Activated CD4-positive, alpha-beta T cell treated with anti-CD3 and anti-CD28 coated beads for 48 hours (primary cell): ENCODE measurements at places on chromosomes 12 and 14.

DNA sequence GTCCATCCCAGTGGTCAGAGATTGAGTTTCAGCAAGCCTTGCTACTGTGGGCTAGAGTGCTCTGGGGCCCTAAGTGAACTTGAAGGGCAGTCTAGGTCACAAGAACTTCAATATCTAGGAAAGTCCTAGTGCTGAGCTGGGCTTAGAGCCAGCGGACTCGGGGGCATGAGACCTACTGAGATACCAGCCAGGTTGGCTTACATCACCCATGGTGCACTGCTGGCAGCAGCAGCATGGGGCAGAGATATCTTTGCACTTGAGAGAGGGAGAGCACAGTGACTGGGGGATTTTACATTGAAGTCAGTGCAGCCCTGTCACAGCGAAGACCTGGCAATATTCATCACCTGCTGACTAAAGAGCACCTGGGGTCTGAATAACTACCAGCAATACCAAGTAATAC lies 158.3 kb upstream of the PRKD1 start:
- no peak for DNase-seq

GRCh38 chr12:12537421-12537820 lies 25.2 kb downstream of the DUSP16 start:
- DNase-seq: no peak

DNA sequence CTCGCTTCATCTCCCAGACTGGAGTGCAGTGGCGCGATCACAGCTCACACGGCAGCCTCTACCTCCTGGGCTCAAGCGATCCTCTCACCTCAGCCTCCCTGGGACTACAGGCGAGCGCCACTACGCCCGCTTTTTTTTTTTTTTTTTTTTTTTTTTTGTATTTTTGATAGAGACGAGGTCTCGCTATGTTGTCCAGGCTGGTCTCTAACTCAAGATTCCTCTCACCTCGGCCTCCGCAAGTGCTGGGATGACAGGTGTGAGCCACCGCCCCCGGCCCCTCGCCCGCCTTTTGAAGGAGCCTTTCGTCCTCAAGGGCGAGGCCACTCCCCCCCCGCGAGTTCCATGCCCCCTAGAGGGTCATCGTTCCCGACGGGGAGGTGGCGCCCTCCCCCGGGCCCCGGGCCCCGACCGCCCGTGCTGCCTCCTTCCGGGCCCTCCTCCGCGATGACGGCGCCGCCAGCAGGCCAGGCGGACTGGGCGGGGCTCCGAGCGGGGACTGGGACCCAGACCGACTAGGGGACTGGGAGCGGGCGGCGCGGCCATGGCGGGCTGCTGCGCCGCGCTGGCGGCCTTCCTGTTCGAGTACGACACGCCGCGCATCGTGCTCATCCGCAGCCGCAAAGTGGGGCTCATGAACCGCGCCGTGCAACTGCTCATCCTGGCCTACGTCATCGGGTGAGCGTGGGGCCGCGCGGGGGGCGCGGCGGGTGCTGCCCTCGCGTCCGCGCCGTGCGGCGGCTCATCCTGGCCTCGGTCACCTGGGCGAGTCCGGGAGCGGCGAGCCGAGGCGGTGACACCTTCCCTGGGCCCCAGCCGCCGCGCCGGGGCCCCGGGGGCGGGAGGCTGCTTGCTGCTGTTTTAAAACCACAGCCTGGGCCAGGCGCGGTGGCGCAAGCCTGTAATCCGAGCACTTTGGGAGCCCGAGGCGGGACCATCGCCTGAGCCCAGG lies at the start of gene P2RX4:
TSS of gene P2RX4 (plus strand) at position 506 of the 949 bp plus-strand sequence. CDS start at position 542, 36 bp downstream.
- DNase-seq: peak; percentile 91

GRCh38 chr12:94147991-94148738 lies at the start of gene PLXNC1:
Gene PLXNC1, plus strand, starts transcription at chr12:94148577. Its CDS starts 395 bp downstream, at chr12:94148972.
- DNase-seq: peak; percentile 79

DNA sequence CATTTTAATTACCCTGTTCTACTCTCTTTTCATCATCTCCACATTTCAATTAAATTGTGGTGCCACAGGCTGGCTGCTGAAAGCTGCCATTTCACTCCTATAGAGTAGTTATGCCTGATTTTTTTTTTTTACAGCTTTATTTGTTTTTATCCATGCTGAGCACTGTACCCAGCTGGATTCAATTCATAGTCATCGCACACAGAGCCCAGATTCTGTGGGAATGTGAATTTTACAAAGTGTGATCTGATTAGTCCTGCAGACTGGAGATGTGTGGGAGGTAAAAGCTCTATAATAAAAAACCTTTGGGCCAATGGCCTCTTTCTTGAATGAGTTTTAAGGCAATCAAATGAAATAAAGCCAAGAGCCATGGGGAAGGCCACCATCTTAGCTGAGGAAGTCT lies 190.2 kb downstream of the ANO4 start:
- no peak for DNase-seq

DNA sequence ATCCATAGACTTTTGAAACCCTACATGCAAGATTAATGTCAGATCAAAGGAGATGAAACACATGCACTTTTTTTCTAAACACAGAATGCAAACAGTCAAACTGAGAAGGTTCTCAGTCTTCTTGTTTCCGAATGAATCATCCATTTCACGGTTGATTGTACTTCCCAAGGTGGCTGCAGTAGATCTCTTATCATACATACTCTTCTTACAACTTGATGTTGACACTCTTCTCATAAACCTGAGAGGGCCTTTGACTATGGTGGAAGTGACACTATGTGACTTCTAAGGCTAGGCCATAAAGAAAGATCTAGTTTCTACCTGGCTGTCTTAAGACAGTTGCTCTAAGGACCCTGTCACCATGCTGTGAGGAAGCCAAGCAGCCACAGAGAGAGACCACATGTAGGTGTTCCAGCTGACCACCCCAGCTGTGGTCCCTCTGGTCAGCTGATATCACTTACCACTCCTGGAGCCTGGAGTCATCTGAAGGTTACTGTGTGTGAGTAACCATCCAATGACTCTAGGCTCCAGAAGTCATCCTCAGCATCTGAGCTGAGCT lies 67.2 kb upstream of the HMGA2 start:
- peak; percentile 39 for DNase-seq

GRCh38 chr12:45590646-45591045 lies 138.9 kb upstream of the ARID2 start:
- DNase-seq: no peak

DNA sequence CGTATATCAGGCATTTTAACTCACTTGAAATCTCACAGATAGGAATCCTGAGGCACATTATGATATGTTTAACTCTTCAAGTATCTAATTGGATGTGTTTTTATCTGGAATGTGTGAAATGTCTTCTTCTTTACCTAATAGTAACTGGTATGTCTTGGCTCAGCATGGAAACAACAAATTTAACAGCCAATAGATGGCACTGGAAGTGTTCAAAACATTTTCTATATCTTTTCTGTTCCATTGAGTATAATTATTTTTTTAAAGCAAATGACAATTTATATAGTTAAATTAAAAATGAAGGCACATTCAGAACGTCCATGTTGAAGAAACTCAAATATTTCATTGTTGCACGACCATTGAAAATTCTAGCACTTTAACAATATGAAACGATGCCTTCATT lies 164.6 kb upstream of the SLC16A7 start:
- DNase-seq: no peak

- DNase-seq: no peak
These were observed 19.1 kb downstream of the DAAM1 start for GRCh38 chr14:59207506-59207933.

DNA sequence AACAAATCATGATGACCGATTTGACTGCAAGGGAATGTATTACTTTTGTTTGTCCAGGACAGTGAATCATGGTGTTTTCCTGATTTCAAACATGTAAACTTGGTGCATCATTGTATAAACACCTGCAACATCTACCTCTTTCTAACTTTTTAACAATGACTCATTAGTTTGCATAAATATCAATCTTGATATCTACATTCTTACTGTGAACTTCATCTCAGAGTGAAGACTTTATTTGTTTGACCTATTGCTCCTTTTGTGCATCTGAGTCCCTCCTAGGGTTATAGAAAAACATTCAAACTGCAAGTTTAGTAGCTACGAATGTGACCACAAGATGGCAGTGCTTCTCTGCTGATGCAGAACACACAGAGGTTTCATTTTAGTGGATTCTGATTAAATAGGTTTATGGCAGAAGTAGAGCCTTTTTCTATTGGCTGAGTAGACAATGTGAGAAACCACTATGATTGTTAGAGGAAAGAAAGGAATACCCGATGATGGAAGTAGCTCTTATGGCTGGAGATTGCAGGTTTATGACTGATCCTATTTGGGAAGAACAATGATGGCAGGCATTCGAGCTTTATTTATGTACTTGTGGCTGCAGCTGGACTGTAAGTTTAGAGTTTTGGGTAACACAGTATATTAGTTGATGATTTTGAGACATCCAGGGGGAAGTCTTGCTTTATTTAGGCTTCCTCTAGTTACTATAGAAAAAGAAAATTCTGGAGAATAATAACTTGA lies 244.2 kb upstream of the OR4E1 start:
- peak; percentile 67 for DNase-seq

DNA sequence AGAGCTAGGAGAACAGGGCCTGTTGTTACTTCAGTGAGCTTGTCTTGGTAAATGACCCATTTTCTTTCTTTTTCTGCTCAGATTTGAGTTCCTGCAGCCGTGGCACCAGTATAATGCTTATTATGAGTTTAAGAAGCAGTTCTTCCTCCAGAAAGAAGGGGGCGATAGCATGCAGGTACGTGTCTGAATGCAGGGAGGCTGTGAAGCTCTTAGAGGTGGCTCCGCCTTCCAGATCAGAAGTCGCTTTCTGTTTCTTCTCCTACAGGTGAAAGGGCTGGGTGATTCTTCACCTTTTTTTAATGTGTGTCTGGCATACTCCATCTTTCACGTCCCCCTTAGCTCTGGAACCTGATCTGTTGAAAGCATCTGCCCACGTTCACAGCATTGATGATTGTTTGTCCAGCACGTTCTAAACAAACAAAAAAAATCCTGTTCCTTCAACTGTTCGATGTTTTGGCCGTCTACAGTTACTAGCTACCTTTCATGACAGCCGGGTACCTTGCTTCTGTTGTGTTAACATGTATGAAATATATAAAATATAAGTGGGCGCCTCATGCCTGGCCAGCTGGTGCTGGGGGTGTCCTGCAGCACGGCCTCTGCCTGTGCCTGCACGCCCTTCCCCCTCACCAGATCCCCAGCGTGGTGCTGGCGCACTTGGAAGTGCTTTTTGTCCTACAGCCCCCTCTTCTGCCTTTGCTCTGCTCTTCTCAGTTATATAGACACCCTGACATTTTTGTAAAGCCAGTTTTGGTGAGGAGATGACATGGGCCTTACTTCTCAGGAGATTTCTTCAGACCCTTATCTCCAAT lies 44.6 kb downstream of the SFSWAP start:
- DNase-seq: peak; percentile 57

GRCh38 chr12:63912651-63913050 lies 68.2 kb downstream of the SRGAP1 start:
- DNase-seq: no peak

DNA sequence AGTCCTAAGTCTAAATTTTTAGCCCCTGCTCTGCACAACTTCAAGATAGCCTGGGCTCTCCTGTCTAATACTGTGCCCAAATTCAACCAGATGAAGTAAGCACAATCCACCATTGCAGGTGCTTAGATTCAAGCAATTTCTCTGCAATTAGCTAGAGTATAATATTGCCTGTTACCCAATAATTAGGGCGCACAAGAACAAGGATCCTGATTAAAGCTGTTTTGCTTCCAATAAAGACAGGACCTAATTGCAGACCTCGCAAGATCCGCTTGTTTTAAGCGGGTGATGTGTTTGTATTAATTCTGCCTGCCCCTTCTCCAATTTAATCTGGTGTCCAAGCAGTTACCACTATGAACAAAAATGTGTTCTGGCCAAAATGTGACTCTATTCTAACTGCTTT lies 1268.9 kb upstream of the TMEM132C start:
- no peak for DNase-seq

GRCh38 chr12:116433249-116433648 lies 125.9 kb upstream of the MAP1LC3B2 start:
- DNase-seq: no peak

GRCh38 chr12:14567351-14568162 lies at the start of gene PLBD1:
Gene PLBD1, minus strand, starts transcription at chr12:14567883. Its CDS starts 187 bp downstream, at chr12:14567696.
- DNase-seq: peak; percentile 38

GRCh38 chr14:90760591-90761316 lies 55.5 kb downstream of the TTC7B start:
- DNase-seq: no peak

- DNase-seq: no peak
These were observed 68.2 kb downstream of the TMTC2 start for GRCh38 chr12:82754856-82755255.

GRCh38 chr12:570435-570920 lies 92.8 kb downstream of the NINJ2 start:
- DNase-seq: no peak

- DNase-seq: peak; percentile 83
These were observed at the start of gene ACTN1 for GRCh38 chr14:68979021-68979721. Gene ACTN1, minus strand, starts transcription at chr14:68979302. Its CDS starts 246 bp downstream, at chr14:68979056.

DNA sequence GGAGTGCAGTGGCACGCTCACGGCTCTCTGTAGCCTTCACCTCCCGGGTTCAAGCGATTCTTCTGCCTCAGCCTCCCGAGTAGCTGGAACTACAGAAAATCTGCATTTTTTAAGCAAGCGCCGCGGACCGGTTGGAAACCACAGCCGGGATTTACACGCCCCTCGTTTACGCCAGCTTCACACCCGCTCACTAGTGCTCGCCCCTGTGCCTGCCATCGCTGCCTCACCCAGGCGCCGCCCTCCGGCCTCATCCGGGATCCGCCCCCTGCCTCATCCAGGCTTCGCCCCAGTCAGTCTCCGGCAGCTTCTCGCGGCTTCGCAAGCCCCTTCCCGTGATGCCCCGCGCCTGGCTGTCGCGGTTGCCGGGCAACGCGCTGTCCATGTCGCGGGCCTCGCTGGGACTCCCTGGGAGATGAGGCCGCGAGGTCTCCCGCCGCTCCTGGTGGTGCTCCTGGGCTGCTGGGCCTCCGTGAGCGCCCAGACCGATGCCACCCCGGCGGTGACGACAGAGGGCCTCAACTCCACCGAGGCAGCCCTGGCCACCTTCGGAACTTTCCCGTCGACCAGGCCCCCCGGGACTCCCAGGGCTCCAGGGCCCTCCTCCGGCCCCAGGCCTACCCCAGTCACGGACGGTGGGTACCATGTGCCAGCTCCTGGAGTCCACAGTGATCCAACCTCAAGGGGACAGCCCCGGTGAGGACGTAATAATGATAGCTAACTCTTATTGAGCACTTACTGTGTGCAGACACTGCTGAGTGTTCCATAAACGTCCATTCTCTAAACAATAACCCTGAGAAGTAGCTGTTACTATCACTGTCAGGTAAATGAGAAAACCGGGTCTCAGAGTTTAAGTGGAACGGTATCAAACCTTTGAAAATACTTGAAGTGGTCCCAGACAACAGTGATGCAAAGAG lies at the start of gene TCTN1:
TSS of gene TCTN1 (plus strand) at position 359 of the 914 bp plus-strand sequence. CDS start at position 413, 54 bp downstream.
- peak; percentile 99 for DNase-seq

GRCh38 chr12:47085815-47086252 lies 6.1 kb upstream of the AMIGO2 start:
- DNase-seq: peak; percentile 38
